Pancreas (tissue), 10 donors: ENCODE measurements at places on chromosomes 7 and 10. TPM values are rescaled to one million over a fixed set of nuclear protein-coding genes. Genes with fewer than 3 reads are reported as not detected.

Gene ZNF804B
- 0.35 TPM for total RNA-seq

Gene LRRC4
- total RNA-seq, result 0.75 TPM

Gene DNAJC30
- 8.2 TPM for total RNA-seq

Gene STEAP4
- 9.2 TPM for total RNA-seq

Gene GTF2I
- total RNA-seq, result 105 TPM

Gene PLXDC2
- total RNA-seq, result 3.4 TPM

DNA sequence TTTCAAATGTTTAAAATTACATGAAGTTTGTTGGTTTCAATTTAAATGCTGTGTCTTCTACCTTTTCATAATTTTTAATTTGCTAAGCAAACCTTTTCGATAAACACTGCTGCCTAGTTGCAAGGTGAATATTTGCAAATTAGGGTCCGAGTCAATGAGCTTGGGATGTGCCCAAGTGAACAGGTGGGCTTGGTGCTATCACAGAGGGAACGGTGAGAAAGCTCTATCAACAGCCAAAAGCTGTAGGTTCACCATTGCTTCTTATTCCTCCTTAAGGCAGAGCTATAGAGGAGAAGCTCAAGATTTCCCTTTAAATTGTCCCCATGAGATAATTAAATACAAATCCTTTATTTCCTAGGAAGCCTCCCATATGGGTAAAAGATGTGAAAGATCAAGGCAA is 245.3 kb upstream of the CELF2 start:
- H3K4me3 ChIP-seq, result no peak overlapping the region
- H3K36me3 ChIP-seq, result no peaks in the 10 kb centered on the region

DNA sequence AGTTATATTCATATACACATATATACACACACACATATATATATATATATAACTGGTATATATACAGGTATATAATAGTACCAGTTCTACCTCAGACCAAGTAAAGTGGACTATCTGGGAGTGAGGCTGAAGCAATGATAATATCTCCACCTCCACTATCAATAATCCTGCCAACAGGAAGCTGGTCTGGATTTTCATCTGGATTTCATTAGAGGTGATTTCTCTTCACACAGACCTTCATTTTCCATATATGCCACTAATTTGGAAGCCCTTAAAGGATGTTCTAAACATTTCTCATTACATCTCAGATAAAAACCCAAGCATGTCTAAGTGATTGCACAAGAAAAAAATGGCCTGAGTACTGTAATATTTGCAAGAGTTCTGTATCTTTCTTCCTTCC is 1.7 kb upstream of the SLC35B4 start:
- H3K4me3 ChIP-seq, result no peak overlapping the region
- no peaks in the 10 kb centered on the region for H3K36me3 ChIP-seq
- no peaks in the 10 kb centered on the region for H3K27me3 ChIP-seq

GRCh38 chr7:116781584-116781983 is 80.8 kb upstream of the CAPZA2 start:
- no peaks in the 10 kb centered on the region for H3K27me3 ChIP-seq
- DNase-seq, result no peak

- no peak overlapping the region for H3K4me3 ChIP-seq
- DNase-seq, result no peak
- H3K4me1 ChIP-seq, result no peaks in the 10 kb centered on the region
- no peaks in the 10 kb centered on the region for H3K27me3 ChIP-seq
- no peak overlapping the region for H3K27ac ChIP-seq
- H3K36me3 ChIP-seq, result no peaks in the 10 kb centered on the region
Measured at GRCh38 chr10:29132551-29133111, 156.2 kb upstream of the LYZL1 start.

DNA sequence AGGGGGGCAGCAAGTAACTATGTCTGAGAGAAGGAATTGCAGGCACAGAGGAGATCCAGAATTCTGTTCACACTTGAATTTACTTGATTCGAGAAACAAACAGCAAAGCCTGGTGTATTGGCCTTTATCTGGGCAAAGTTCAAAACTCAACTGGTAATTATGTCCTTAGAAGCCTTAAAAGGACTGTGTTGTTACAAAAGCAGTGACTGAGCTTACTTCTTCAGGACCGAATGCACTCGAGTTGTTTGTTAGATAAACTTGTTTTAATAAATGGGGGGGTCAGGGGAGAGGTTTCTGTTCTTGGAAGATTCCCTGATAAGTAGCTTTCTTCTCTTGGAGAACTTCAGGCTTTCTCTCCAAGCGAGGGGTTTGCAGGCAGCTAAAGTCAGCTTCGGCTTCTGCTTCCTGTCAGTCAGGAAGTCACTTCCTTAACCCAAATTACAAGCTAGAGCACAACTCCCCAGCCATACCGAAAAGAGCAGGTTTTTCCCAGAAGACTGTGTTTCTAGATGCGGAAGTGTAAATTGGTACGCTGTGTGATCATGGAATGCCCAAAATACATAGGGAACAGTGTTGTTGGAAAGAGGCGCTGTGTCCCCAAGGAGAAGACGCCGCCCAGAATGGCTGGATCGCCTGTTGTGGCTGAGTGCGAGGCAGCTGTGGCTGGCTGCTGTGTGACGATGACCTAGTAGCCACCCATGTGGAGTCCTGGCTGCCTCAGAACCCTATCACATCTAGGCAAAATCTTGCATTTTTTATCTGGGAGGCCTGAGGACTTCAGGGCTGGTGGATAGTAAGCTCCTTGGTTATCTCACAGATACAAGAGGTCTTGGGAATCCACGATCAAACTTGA is 110.4 kb downstream of the TCF7L2 start:
- no peaks in the 10 kb centered on the region for H3K36me3 ChIP-seq
- peak overlapping the region; percentile 42 for H3K27ac ChIP-seq
- peaks cover 15% of the 10 kb centered on the region for H3K4me1 ChIP-seq
- H3K4me3 ChIP-seq, result no peak overlapping the region
- no peaks in the 10 kb centered on the region for H3K27me3 ChIP-seq
